Kidney glomerular epithelial cell (primary cell): ENCODE measurements at places on chromosomes 5 and 9.

DNA sequence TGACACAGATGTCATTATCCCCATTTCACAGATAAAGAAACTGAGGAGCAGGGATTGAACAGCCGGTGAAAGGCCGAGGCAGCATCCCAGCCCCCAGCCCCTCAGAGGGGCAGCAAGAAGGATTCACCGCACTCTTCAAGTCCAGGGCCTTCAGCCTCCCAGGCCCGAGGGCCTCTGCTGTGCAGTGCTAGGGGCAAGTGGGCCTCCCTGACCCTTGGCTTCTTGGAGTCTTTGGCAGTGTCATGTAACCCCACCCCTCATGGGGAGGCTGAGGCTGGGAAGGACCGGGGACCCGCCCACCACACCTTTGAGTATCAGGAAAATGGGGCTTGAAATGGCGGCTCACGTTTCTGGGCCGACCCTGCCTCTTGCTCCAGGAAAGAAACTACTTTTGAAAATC lies 28.7 kb upstream of the RXRA start:
- no peak for DNase-seq

GRCh38 chr9:88007291-88007650 lies 32.9 kb upstream of the CDK20 start:
- DNase-seq, result no peak

- no peak for DNase-seq
Measured at GRCh38 chr5:146336197-146336596, 2.4 kb upstream of the POU4F3 start.

DNA sequence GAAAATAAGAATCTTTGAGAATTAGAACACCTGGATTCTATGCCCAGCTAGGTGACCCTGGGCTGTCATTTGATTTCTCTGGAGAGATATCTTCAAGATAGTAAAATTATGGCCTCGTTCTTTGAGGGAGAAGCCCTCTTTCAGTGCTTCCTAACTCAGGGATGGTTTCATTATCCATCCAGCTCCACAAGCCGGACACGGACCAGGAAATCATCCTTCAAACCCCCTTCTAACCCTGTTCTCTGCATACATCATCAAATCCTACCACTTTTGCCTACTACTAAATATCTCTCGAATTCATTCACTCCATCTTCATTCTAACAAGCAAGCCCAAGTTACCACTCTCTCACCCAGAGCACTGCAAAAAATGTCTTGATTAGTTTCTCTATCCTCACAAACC lies 57.2 kb downstream of the MAPKAP1 start:
- no peak for DNase-seq

GRCh38 chr5:39580702-39581453 lies 156.1 kb upstream of the DAB2 start:
- peak; percentile 18 for DNase-seq

DNA sequence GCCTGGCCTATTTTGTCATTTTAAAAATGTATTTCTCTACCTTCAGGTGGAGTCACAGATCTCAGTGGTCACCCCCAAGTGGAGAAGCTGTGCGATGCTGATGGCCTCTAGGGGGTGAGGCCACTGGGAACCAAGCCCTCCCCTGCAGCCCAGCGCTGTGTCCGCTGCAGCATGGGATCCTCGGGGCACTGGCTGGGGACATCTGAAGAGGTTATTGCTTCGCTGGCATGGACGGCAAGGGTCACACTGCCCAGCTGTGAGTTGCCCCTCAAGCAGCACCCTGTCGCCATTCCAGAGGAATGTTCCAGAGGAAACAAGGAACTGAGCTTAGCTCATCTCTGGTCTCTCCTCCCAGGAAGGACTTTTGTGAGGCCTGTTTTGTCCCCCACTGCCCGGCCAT lies 119.6 kb upstream of the S1PR3 start:
- DNase-seq, result no peak

- no peak for DNase-seq
Measured at GRCh38 chr5:122957457-122957856, 79.1 kb downstream of the PPIC start.

GRCh38 chr5:154042766-154043165 lies 4.0 kb downstream of the MFAP3 start:
- no peak for DNase-seq

GRCh38 chr5:55966284-55966683 lies 28.5 kb downstream of the IL6ST start:
- no peak for DNase-seq

DNA sequence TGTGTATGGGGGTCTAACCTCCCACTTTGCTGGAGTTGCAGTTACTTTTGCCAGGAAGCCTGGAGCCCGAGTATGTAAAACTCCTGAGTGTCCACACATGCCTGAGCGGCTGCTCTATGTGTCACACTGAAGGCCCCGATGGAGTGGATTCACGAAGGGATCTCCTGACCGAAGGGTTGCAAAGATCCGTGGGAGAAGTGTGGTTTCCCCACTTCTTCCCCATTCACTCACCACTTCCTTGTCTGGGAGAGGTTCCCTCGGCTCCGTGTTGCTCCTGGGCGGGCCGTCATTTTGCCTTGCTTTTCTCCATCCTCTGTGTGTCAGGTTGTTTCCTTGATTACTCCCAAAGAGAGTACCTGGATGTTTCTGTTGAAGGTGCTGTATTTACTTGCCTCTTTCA lies 16.2 kb upstream of the IL3 start:
- DNase-seq, result no peak

DNA sequence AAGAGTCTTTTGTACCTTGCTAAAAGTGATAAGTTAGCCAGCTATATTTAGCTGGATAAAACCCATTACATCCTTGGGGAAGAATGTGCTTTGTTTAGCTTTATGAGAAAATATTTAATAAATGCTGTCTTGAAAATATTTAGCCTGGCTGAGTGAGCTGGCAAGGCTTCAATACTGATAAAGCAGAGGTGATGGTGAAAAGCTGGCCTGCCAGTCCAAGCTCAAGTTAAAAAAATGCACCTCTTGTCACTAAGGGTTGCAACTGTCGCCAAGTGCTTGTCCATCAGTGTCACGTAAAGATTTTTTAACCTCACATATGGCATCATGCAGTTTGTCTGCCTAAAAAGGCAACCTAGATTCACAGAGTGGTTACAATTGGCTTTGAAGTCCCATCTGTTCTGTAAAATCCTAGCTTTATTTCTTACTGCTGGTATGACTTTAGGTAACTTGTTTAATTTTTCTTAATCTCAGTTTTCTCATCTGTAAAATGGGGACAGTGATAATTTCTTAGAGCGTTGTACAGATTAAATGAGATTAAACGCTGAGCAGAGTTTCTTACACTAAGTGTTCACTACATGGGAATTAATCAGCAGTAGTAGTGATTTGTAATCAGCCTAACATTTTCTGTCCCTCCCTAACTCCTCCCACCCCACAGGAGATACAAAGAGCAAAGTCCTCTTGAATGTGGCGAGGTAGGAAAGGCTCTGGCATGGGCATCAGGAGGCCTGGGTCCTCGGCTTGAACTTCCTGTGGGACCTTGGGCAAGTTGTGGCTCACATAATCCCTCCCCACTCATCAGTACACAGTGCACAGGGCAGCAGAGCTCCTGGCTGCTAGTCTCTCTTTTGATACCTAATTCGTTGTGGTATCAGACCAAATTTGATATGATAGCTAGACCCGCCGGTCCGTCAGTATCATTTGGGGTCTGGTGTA lies 48.7 kb downstream of the PIK3R1 start:
- peak; percentile 31 for DNase-seq

DNA sequence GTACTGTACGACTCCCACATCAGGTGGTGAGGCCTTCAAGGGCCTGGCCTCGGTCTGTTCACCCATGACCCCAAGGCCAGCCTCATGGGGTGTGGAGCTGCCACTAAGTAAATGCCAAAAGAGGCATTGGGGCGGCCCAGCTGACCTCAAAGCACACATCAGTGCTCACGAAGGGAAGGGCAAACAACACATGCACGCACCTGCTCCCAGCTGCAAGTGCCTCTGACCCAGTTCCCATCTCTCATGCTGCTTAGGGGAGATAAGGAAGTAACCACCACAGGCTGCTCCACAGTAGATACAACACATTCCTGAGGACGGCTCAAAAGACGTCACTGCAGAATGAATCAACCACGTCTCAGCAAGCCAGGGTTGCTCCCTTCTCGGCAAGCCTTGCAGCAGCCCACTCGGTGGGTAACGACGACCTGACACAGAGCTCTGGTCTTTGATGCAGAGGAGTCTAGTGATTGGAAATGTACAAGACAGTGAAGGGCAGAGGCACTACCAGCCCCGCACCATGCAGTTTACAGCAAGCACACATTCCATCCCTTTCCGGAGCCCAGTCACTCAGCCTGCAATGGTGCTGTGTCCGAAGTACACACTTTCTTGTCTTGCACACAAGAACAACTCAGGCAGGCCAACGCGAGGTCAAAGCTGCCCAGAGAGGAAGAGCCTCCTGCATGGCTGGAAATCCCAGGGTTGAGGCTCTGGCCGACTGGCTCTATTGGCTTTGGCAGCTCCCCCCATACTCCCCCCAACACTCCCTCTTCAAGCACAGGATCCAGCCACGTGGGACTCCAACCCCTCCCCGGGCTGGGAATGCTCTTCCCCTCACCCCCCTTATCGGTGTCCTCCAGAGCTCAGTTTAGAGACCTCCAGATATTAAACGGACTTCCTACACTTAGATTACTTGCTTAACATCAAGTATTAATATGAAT lies 31.8 kb downstream of the FABP6 start:
- DNase-seq, result peak; percentile 71

DNA sequence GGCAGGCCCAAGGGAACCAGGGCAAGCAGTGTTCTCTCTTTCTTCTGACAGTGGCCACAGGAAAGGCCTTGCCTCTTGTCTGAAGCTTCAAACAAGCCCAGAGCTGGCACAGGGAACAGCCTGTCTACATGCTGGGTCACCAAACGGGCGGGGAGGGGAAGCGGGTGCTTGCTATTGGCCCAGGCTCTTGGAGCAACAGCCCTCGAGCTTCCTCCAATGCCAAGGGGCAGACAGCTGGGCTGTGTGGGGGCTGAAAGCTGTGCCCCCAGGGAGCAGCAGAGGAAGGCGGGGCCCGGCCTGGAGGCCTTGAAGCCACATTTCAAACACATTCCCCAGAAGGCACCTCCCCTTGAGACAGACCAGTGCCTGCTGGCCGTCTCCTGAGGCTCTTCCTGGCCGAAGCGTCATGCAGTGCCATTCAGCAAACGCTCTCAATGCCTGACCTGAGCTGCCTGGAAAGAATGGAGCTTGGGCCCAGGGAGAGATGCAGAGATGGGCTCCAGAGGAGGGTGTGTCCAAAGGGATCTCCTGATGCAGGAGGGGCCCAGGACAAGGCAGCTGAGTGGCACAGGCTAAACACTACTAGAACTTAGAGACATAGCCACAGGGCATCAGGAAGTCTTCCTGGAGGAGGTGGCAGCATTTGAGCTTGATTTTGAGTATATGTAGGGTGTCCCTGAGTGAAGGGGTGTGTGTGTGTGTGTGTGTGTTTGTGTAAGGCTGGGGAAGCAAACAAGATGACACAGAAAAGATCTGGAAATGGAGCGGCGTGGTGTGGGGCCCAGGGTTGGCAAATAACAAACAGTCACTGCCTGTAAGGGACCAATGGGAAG lies 2.5 kb downstream of the FIBCD1 start:
- peak; percentile 12 for DNase-seq

DNA sequence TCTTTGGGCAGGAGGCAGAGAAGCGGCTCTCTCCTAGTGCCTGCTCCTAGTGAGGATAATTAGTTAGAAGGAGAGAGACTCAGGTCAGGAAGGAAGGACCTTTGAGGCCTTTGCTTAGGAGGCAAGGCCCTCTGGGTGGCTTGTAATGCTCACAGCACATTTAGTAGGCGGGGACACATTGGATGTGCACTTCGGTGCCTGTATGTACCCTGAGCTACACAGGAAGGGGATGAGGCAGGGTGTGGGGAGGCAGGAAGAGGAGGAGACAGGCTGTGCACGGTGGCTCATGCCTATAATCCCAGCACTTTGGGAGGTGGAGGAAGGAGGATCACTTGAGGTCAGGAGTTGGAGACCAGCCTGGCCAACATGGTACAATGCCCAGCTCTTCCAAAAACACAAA lies 7.2 kb upstream of the LCN2 start:
- DNase-seq, result no peak

DNA sequence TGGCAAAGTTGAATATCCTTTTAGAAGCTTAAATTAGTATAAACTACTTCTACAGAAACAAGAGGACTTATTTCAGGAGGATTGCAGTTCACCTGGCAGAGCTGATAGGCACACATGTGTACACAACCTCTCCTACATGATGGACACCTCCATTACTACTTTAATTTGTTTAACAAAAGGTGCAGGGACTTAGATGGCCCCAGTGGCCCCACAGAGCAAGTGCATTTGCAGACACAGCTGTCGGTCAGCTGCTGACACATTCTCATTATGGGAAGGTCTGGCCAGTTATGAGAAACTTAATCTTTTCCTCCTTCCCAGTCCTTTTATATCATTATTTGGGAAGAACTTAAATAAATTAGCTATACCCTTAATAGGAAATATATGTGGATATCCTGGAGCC lies 28.3 kb downstream of the TDRD7 start:
- no peak for DNase-seq

DNA sequence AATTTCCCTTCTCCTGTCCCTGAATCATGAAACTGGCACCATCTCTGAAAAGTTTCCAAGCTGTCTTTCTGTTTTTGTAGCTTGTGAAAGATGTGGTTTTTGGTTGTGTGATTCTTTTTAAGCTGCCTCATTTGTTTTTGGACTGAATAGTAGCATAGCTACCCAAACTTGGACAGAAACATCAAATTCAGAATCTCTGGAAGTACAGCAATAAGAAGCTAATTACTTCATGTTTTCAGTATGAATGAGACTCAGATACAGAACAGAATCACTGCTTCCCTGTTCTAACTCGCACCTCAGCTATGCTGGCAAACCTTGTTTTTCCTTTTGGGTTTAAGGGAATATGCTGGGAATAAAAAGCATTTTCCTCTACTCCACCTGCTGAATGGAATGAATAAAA lies 101.0 kb downstream of the FGF1 start:
- no peak for DNase-seq

DNA sequence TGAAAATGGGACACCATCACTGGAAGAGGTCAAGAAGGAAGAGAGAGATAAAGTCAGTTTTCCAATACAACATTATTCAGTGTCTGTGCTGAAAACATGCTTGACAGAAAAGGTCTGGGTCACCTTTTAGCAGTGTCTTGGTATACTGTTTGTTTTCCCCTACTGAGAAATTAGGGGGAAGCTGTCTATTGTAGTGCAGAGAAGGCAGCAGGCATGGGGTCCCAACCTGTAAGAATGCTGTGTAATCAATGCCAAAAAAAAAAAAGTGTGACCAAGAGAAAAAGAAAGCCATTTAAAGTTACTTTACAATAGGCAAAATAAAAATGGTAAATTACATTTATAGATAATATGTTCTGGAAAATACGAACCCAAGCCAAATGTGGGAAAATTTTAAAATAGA lies 139.3 kb downstream of the RAB3C start:
- no peak for DNase-seq

GRCh38 chr5:78647351-78647818 lies 1.2 kb downstream of the LHFPL2 start:
- DNase-seq, result peak; percentile 34

DNA sequence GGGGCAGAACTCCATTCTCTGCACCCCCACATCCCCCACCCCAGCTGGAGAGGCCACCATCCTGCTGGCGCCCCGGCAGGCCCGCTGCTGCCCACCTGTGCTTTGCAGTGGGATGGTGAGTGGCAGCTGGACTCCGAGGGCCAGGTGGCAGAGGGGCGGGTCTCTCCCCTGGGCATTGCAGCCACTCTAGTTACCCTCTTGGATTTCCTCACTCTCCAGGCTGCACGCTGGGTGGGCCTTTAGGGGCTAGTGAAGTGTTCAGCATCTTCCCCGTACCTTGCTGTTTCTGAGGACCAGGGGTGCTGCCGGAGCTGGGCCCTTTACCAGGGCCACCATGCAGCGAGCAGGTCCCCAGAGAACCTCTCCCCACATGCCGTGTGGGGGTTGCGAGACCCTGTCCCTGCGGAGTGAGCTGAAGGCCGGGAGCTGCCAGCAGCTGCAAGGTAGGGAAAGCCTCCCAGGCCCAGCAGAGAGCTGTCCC lies 88.4 kb upstream of the SH3PXD2B start:
- DNase-seq, result no peak

GRCh38 chr5:143054480-143054941 lies 284.3 kb downstream of the ARHGAP26 start:
- peak; percentile 53 for DNase-seq
